Omental fat pad (tissue), 4 donors: ENCODE measurements at places on chromosomes 3 and 15. TPM values are rescaled to one million over a fixed set of nuclear protein-coding genes. Genes with fewer than 3 reads are reported as not detected.

The GOLGA6L10 gene
- 0.72 TPM for total RNA-seq

The AHSG gene
- not detected for total RNA-seq

The ARPP19 gene
- 105 TPM for total RNA-seq

The RBP2 gene
- not detected for total RNA-seq

The POC1A gene
- total RNA-seq: 1.3 TPM

The UBE3A gene
- 67.8 TPM for total RNA-seq

The ZMYND10 gene
- 0.96 TPM for total RNA-seq

The TMEM89 gene
- total RNA-seq: not detected

The INAFM2 gene
- total RNA-seq: 10.2 TPM

The SCAANT1 gene
- not detected for total RNA-seq

The GOLGA8A gene
- total RNA-seq: 64.6 TPM

The SEMA6D gene
- 5.4 TPM for total RNA-seq

The CCDC9B gene
- total RNA-seq: 3.1 TPM

The ZNF662 gene
- 3.3 TPM for total RNA-seq

The CD200 gene
- 59.1 TPM for total RNA-seq

The TIGIT gene
- total RNA-seq: 0.32 TPM
